ENCODE measurements at places on chromosomes 1 and 21.

- peak; percentile 44 for DNase-seq
Measured at GRCh38 chr1:32981003-32981901, 16.6 kb upstream of the RNF19B start.

DNA sequence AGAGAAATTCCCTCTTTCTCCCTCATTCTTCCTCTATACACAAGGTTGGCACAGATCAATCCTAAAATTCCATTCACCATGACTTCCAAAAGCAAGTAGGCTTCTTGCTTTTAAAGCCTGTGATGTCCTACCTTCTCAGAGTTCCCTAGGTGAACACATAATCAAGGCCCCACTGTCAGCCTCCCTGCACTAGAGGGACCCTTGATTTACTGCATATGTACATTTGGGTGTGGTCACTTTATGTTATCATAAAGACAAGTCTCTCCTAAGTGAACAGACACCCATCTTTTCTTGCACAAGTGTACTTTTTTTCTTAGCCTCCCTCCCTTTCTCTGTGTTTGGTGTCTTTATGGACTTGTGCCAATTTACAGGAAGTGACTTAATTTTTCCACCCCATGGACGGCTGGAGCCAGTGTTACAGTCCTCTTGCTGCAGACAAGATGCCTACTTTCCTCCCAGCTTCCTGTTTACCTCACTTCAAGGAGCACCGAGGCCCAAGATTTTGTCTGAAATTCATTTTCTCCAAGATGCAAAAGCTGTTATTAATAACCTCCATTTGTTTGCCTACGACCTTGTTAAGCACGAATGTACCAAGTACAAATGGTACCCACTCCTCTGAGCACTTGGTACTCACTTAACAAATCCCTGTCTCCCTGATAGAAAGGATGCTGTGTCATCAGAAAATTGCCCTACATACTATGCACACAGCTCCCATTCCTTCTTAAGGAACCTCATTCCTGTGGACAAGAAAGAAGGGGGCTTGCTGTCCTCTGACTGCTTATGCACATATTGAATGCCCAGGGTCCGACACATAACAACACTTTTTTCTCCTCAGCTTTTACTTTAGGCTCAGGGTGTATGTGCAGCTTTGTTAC lies 82.8 kb upstream of the SLC44A3 start:
- DNase-seq = no peak

DNA sequence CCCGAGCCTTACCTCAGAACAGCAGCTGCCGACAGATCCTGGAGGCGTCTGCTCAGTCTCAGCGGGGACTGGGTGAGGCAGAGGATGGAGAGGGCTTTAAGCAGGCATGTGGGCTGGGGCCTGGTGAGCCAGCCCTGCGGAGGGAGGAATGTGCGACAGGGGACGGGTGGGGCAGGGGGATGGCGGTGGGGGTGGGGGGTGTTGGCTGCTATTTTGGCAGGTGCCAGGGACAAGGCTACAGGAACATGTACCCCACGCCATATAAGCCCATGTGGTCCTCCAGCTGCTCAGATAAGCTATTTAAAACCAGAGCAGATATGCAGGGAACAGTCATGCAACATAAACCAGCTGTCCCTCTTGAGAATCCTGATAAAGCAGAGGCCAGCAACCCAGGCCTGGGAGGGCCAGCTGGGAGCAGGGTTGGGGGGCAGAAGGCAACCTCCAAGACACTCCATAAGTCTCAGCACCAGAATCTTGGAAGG lies at the start of gene TNNT2:
TSS of gene TNNT2 (minus strand) at position 70 of the 482 bp plus-strand sequence. CDS start 4,426 bp downstream, outside the sequence.
- DNase-seq = no peak

DNA sequence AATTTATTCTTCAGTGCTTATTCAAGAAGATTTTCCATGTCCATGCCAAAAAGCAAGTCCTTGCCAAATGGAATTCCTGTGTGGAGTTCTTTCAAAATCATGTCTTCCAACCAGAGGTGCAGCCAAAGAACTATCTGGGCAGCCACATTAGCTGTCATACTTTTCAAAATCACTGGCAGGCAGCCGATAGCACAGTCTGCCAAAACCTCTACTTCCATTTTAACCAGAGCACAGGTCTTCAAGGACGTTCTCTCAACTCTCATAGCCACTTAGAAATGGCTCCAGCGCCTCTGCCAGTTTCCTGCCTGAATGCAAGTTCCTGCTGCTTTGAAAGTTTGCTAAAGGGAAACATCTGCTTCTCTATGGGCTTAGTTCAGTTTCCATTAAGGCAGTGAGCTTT lies 975.7 kb upstream of the ADGRL4 start:
- no peak for DNase-seq

DNA sequence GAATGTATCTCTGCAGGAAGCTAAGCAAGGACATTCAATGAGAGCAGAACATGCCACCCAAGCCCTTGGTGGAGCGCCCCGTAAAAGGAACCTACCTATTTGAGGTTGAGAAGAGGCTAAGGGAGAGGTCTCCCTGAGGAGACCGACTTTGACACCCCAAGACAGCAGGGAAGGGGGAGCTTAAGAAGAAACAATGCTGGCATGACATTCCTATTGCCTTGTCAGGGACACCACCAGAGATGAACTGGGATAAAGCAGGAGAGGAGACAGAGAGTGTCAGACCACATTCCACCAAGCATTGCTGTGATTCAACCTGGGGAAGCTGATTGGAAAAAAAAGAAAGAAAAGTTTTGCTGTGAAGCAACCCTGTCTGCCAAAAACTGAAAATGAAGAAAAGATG lies 13.3 kb upstream of the S100A2 start:
- DNase-seq = no peak

GRCh38 chr1:47680815-47681475 lies 243.1 kb downstream of the FOXD2 start:
- no peak for DNase-seq

DNA sequence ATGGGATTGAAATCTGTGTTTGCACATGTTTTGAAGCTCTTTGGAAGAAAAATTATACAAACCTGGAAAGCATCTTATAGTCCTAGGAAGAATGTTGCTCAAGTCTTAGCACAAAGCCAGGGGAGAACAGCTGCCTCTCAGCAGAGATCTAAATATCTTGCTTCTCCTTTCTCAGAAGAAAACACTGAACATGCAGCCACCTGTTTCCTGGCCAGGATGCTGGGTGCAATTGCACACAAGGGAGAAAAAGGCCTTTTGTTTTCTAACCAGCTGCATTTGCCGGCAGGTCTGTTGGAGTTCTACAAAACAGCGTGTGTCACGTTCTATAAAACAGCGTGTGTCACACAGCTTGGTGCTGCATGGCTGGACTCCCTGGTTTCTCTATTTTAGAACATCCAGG lies 259.6 kb upstream of the PLD5 start:
- no peak for DNase-seq

DNA sequence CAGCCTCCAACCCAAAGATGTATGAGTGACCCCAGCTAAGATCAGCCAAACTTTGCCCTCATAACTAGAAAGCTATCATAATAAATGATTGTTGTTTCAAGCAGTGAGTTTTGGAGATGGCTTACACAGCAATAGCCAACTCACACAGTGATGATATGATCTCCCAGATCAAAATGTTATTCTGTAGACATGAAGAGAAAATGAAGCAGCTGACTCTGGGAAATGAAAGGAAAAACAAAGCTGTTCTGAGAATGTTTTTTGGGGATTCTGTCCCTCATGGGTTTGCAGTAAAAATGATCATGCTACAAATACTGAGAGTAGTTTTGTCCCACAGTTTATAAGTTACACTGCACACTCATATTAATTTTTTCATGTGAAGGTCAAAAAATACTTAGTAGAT lies 617.8 kb downstream of the MRPL39 start:
- no peak for DNase-seq

DNA sequence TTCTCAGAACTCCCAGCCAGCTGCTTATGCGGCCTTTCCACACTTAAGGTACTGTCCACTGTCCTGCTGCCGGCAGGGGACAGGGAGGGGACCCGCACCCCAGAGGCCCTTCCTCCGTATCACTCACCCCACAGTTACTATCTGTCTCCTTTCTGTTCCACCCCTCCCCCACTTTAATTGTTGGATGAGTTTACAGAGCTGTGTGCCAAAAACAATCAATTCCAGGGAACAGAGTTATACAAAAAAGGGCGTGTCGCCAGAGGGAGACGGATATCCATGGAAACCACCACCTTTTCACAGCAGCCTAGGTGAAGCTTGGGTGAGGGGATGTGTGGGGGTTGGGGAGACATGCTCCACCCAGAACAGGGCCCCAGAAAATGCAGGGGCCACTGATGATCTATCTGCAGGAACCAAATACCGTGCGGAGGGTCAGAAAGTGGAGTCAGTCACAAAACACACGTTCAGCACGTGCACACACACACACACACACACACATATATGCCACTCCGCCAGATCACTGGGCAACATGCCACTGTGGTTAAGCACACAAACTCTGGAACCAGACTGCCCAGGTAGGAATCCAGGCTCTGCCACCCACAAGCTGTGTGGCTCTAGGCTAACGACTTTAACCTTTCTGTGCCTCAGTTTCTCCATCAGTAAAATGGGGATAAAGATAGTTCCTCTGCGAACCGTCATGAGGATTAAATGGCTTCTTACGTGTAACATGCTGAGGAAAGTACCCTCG lies 30.5 kb downstream of the CASZ1 start:
- no peak for DNase-seq

GRCh38 chr1:204350312-204350711 lies 9.4 kb downstream of the PLEKHA6 start:
- DNase-seq = no peak

DNA sequence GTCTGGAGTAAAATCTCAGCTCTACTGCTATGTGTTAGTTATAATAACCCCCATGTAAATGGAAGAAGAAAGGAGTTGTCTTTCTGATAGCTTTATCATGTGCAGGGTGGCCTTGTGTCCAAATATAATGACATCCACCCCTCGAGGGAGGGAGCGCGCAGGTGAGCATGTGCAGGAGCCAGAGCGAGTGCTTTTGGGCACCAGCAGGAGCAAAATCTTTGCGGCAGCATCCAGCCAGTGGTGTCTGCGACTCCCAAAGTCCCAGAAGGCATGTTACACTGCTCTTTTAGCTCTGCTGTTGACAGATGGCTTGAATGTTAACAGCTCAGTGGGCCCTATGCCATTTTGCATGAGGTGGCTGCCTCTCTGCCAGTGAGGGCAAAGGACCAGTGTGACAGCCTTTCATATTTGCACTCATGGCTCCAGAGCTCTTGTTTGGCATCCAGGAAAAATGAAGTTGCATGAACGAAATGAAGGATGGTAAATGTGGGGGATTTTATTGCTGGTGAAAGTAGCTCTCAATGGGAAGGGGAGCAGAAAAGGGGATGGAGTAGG lies 146.7 kb downstream of the HMCN1 start:
- no peak for DNase-seq

DNA sequence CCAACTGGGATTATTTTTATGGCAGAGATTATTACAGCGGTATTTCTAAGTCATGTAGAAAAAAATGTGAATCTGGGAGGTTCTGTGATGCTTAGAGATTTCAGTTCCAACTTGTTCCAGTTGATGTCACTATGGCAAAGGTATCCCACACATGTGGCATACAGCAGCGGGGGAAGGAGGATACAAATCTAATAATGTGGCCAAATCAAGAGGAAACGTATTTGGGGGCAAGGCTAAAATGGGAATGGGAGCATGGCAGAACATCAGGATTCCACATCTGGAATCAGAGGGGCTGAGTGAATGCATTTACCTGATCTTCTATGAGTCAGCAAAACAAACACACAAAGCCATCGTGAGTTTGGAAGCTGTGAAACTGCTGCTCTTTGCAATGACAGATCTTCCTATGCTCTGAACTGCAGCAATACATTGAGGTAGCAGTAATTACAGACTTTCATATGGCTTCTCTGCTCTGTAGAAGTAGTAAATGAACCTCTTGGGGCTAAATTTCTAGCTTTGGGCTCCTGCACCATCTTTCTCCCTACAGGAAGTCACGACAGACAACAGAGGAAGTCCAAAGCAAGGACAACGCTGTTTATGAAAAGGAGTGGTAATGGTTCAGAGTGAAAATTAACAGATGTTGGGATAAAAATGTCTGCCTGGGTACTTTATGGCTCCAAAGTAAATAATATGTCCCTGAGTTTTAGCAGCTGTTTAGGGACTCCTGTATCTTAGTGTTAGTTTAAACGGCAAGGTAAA lies 55.5 kb downstream of the GABPA start:
- DNase-seq = no peak

GRCh38 chr1:104648269-104648691 lies 898.6 kb downstream of the AMY1C start:
- no peak for DNase-seq

DNA sequence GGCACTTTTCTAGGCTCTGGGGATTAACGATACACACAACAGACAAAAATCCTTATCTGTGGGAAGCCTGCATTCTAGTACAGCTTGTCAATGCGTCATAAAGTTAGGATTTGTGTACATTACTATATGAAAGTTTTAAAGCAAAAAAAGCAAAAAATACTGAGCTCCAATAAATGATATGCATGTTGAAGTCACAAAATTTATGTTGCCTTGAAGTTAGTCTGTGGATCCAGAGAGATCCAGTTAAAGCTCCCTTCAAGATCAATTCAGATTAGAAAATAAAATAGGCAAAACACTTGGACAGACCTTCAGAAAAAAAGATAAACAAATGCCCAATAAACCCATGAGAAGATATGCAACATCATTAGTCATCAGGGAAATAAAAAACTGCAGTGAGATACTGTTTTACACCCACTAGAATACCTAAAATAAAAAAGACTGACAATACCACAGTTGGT lies 33.1 kb upstream of the KCNQ4 start:
- no peak for DNase-seq

GRCh38 chr1:207342332-207342731 lies 20.9 kb downstream of the CD55 start:
- DNase-seq = no peak

GRCh38 chr21:29164323-29164942 lies 34.0 kb downstream of the MAP3K7CL start:
- DNase-seq = no peak

DNA sequence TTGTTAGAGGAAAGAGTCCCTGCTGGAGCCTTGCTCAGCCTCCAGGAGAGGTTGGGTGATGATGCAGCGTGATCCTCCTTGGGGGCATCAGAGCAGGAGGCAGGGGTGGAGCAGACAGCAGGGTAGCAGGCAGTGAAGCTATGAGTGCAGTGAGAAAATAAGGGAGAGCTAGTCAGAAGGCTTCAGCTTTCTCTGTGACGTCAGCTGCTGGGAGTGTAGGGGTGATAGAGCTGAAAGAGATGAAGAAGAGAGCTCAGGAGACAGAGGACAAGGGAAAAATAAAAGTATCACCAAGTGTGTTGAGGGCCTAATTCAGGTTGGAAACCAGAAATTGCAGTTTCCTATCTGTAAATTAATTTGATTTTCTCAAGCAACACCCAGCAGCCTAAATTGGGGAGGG lies 2.2 kb upstream of the ADAM30 start:
- DNase-seq = no peak

DNA sequence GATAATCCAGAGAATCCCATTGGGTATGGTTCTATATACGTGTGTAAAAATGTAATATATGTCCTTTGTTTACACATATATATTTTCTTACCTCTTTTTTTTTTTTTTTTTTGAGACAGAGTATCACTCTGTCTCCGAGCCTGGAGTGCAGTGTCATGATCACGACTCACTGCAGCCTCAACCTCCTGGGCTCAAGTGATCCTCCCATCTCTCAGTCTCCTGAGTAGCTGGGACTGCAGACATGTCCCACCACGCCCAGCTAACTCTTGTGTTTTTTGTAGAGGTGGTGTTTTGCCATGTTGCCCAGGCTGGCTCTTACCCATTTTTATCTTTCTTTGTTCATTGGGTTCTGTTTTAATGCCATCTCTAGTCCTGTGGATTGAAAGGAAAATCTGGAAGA lies 59.5 kb downstream of the ZBTB17 start:
- DNase-seq = no peak
